ENCODE measurements at places on chromosomes 2 and 18.
A peak's percentile ranks its signal among the peaks of the same experiment; 100 is the strongest.

DNA sequence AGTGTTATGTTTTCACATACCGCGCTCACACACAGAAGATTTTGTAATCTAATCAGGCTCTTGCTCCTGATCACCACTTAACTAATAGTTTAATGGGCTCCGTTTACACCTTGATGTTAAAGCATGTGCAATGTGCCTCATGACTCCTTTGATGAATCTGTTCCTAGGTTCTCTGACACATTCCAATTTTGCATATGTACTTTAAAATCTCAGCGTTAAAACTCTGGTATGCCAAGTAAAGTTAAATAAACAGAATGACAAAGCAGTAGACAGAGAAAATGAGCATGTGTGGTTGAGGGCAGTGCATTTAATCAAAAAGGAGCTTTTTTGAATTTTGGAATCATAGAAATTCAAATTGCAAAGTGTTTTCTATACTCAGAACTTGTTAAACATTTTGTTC is 96.4 kb downstream of the TCF4 start:
- no peak for DNase-seq

DNA sequence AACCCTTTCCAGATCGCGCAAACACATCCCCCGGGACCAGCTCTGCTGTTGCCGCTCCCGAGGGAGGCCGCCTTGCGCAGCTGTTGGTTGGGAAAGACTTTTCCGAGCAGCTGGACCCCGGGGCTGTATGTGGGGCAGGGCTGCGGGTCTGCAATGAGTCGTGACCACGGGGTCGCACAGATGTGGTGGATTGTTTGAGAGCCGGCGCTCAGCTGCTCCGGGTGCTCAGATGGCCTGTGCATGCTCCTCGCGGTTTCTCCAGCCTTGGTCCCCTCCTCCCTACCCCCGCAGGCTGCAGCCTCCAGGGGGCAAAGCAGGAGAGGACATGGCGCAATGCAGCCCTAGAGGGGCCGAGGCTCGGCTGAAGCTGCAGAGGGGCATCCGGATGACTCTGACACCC is 105.2 kb upstream of the OTOS start:
- no peak for DNase-seq

DNA sequence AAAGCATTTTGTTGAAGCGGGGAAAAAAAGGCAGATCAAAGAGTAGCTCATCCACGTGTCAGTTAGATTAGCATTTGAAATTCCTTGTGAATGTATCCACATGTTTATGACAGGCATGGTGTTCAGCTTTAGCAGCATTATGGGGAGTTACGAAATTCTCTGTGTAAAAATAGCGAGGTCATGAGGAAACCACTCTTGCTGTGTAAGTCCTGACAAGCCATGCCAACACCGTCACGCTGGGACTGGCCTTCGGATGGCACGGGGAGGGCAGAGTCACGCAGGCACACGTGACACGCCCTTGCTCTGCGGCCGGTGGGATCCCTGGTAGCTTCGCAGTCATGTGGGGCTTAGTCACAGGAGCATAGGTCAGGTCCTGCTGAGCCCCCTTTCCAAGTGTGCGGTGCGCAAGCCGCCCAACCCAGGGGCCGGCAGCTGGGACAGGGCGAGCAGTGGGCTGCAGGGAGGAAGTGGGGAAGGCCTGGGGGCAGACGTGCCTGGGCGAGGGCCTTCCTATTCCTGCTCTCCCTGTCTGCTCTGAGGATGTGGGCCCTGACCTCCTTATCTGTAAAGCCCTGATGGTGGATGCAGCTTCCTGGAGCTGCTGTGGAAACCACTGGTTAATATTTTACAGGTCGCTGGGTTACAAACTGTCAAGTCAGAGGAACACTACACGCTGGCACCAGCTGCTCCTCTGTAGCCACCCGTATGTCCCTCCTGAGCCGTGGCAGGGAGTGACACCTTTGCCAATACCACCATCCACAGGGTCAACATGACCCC is 18.0 kb downstream of the MBP start:
- peak; percentile 47 for DNase-seq

DNA sequence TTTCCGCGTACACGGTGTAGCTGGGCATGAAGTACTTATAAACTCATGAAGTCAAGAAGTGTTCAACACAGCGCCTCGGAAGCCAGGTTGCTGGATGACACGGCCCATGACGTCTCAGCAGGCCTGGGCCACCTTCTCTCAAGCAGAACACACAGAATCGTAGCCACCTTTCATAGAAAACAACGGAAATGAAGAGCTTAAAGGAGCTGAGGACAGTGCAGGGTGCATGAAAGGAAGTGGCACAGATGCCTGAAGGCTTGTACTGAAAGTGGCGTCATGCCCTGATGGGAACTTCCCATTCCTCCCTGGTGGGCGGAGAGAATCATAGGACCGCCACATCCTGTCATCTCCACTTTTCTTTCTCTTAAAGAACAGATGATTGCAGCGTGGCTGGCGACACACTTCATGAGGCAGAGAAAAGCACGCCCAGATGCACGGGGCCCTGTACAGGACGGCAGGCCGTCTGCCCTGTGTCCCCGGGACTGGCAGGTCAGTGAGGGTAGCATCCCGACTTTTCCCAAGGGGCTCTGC is 31.1 kb downstream of the HDAC4 start:
- peak; percentile 28 for DNase-seq

DNA sequence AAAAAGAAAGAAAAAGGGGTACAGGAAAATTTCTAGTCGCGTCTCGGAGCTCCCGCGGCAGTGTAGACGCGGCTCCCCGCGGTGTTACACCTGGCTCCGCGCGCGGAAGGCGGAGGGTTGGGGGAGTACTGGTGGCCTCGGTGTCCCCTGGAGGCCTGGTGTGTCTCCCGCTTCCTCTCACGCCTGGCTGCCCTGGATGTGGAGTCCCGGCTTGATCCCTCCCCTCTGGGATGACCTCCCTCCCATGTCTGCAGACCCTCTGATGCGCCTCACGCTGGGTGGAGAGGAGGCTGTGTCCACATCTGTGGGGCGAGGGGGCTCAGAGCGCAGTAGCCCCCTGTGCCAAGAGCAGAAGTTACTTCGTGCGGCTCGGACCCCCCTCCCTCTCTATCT is 1.2 kb downstream of the KIF5C start:
- no peak for DNase-seq

DNA sequence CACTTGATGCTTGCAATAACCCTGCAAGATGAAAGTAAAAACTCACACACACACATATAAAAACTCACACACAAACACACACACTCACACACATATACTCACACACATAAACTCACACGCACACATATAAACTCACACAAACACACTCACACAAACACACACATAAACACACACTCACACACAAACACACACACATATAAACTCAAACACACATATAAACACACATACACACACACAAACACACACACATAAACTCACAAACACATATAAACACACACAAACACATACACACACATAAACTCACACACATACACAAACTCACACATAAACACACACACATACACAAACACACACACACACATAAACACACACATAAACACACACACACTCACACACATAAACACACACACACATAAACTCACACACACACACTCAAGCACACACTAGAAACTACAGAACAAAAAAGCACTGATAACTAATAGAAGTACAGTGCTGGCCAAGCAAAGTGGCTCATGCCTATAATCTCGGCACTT is 117.7 kb upstream of the TEKT4 start:
- DNase-seq = no peak

DNA sequence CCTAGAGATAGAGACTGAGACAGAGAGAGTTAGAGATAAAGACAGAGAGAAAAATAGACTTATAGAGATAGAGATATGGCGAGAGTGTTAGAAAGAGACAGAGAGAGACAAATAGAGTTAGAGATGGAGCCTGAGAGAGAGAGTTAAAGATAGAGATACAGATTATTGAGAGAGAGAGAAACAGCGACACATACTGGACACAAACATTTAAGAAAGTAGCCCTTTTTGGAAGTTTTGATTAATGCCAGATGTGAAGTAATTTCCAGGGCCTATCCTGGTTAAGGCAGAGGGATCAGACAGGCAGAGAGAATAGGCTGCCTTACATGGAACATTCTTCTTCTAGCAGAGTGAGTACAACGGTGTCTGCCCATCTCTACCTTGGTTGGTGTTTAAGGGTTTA is 311.6 kb upstream of the CDH7 start:
- DNase-seq = no peak

GRCh38 chr2:235514627-235515363 is 21.0 kb downstream of the AGAP1 start:
- DNase-seq = no peak

DNA sequence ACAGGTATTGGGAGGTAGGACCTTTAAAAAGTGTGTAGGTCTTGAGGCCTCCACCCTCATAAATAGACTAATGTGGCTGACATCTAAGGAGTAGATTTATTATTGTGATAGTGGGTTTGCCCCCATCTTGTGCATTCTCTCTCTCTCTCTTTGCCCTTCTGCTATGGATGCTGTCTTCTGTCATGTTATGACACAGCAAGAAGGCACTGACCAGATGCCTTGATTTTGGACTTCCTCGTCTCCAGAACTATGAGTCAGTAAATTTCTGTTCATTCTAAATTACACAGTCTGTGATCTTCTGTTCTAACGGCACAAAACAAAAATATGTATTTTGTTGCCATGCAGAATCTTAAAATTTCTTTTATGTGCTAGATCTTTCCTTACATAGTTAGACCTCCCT is 66.9 kb downstream of the ATAD2B start:
- no peak for DNase-seq

DNA sequence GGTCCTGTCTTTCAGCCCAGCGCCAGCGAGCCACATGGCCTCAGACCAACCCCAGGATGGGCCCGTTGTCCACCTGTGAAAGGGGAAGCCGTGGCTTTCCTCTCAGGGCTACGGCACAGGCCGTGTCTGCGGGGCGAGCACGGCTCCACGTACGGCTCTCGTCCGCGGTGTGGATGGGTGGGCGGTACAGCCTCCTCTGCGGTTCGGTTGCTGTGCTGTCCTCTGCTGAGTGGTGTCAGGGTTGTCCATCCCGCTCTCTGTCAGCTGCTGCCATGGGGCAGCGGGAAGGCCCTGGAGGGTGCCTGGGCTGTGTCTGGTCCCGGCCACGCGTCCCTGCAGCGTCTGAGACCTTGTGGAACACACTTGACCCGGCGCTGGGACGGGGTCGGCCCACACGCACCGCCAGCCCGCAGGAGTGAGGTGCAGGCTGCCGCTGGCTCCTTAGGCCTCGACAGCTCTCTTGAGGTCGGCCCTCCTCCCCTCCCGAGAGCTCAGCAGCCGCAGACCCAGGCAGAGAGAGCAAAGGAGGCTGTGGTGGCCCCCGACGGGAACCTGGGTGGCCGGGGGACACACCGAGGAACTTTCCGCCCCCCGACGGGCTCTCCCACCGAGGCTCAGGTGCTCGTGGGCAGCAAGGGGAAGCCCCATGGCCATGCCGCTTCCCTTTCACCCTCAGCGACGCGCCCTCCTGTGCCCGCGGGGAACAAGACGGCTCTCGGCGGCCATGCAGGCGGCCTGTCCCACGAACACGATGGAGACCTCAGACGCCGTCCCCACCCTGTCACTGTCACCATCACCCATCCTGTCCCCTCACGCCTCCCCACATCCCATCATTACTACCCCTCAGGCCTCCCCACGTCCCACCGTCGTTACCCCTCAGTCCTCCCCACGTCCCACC is 128.7 kb downstream of the NFATC1 start:
- DNase-seq = peak; percentile 37

DNA sequence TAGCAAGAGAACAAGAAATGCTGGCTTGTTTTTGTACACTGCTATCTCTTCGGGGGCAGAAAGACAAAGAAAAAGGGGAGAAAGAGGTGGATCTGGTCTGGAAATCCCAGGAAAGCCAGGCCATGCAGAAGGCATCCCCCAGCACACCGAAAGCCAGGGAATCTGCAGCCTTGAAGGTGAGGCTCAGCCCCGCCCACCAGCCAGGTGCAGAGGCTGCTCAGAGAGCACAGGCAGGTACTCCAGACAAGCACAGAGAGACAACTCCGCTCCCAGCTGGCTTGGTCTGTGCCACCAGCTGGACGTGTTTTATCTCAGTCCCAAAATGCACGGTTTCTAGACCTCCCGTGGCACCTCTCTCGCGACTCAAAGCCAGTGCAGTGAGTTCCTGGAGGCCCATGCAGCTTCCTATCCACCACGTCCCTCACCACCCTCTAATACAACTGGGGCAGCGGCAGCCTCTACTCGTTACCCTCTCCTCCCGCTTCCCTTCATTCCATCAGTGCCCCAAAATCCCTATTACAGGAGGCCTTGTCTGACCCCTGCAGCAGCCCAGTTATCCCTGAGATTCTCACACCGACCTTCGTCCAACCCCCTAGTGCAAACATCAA is 62.8 kb downstream of the HDAC4 start:
- no peak for DNase-seq

DNA sequence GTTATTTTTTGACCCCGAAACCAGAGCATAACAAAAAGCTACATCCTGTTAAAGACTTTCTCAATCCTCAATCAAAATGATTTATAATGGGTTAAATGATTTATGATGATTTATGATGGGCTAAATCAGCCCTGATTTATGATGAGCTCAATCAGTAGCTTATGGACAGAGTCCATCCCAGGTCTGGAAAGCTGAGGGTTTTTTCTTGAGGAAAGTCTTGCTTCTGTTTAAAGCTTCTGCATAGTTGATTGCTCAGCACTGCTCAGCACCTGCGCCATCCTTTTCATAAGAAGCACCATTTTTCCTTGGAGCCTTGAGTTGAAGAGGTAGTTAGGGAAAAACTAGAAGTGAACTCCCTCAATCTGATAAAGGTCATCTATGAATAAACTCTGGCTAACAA is 356.8 kb downstream of the CYRIA start:
- DNase-seq = no peak

DNA sequence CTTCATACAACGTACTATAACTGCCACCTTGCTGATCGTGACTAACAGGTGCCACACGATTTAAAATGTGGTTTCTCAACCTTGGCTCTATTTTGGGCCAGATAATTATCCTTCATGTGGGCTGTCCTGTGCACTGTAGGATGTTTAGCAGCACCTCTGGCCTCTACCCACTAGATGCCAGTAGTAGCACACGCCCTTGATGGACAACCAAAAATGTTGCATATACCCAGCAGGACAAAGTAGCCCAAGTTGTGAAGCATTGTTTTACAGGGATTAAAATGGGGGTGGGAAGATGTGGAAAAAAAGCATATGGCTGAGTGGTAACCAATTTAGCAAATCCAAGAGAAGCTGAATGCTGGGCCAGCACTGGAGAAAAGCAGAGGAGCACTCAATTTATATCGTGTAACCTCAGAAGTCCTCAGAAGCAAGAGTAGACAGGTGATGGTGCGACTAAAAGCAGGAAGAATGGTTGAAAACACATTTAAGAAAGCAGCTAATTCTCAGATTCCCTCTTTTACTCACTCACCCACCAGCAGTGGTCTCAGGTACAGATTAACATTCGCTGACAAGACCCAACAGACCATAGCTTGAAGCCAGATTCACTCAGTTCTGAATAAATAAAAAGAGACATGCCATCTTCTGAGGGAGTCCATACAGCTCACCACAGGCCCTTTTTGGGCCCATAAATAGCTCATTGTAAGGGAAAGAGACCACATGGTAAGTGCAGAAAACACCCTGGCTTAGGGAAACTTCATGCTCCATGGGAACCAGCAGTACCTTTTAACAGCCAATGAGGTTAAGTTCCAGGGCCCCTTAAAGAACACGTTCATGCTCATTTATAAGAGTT is 50.6 kb downstream of the RAPH1 start:
- DNase-seq = peak; percentile 48

GRCh38 chr2:146123256-146123655 is 1603.3 kb upstream of the ZEB2 start:
- no peak for DNase-seq

GRCh38 chr18:10715791-10716190 is 190.0 kb downstream of the NAPG start:
- DNase-seq = no peak

Data from activated gamma-delta T cell treated with Interleukin-2 at 50 U/mL for 16 hours (primary cell).